ENCODE measurements at places on chromosomes 6 and 20.

DNA sequence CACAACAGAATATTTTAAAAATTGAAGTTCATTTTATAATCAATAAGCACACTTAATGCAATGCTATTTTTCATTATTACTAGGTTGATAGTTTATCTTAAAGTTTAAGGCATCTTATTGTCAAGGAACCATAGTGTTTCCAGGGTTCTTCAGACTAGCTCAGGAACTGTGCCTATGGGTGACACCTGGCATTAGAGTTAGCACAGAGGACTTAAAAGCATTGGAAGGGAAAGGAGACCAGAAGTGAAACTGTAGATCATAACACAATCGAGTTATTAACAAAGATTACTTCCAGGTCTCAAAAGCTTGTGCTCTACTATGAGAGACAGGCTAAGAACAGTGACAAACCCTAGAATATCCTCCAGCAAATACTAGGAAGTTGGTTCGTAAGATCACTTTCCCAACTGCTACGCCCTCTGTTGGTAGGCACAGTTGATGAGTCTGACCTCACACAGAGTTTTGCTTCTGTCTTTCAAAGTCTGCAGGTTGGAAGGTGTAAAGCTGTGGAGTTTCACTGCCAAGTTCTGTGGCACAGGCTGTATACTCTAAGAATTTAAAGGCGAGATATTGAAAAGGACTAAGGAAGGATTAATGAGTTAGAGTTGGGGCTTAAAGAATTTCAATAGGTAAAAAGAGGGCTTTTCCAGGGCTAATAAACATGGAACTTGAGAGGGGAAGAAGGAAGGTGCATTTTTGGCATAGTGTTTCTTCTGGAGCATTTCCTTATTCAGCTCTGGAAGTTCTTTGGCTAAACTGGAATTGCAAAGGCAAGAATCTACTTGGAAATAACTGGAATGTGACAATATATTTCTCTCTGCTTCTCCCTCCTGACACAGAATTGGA, 531.3 kb upstream of the JAG1 start:
- DNase-seq, result peak; percentile 68

DNA sequence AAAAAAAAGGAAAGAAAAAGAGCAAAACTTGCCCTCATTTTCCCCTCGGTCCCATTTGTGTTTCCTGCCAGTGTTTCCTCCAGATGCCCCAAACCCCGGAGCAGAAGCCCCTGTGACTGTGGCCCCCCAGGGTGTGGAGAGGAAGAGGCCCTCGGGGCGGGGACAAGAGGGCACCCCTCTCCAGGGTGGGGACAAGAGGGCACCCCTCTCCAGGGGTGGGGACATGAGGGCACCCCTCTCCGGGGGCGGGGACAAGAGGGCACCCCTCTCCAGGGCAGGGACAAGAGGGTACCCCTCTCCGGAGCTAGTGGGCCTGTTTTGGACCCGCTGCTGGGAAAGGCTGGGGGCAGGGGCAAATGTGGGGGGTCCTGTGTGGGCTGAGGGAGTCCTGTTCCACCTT, 13.1 kb downstream of the MYT1 start:
- DNase-seq, result no peak

DNA sequence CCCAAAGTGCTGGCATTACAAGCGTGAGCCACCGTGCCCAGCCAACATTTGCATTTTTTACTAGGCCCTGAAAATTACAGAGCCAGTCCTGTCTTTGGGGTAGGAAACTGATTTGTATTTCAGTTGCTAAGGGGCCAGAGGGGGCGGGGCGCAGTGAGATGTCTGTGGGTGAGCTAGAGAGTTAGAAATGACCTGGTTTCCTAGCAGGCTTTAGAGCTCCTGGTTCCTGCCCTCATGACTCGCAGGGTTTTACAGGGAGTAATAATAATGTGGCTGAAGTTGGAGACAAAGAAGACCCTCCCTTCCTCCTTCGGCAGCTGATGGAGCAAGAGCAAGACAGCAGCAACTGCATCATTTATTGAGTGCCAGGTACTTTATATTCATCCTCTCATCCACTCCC, 131.5 kb downstream of the TFAP2C start:
- no peak for DNase-seq

- no peak for DNase-seq
These were observed 238.0 kb downstream of the KHDC1L start for GRCh38 chr6:72987301-72987700.

- DNase-seq, result no peak
These were observed 862 bp upstream of the TFAP2C start for GRCh38 chr20:56628015-56628872.

DNA sequence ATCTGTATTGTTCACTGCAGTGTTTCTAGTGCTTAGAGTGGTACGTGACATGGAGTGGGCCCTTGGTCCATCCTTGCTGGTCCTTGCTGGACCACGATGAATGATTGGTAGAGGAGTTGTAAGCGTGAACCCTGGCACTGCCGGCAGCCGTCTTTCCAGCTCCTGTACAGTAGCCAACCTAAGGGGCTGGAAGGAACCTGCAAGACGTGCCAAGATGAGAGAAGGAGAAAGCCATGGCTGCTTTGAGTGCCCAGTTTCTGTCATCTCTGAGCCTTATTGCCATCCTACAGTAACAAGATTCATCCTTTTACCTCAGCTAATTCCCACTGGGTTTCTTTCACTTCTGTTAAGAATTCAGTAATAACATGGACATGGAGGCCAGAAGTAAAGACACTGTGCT, 5.9 kb downstream of the DHX35 start:
- no peak for DNase-seq

DNA sequence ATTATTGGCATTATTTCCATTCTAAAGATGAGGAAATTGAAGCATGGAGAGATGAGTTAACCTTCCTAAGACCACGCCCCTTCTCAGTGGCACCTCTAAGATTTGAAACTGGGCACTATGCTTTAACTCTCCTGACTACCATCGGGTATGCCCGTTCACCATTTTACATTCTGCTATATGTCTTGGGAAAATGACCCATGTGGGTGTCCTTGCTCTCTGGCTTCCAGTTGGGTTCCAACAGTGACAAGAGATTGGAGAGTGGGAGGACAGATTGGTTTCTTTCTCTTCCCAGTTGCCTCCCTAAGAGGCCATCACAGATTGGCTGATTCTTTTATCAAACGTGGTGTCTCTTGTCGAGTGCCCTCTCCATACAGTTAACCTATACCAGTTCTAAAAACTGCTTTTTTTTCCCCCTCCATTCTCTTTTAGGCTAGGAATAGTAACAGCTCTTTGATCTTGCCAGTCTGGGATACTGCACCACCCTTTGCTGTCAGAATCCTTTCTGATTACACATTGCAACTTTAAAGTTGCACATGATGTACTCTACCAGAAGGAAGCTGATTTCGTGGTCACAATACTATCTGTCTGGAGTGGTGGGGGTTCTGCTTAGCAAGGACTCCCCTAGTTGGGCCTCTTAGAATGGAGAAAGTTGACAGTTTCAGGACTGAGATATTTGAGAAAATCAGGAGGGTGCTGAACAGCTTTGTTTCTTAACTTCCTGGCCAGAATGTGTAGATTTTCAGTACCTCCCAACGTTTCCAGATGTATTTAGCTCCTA, 88.0 kb upstream of the ELOVL5 start:
- peak; percentile 24 for DNase-seq

GRCh38 chr6:31686483-31686882, 5.6 kb upstream of the LY6G5C start:
- no peak for DNase-seq

- no peak for DNase-seq
These were observed 945.8 kb upstream of the ADGRB3 start for GRCh38 chr6:67689329-67689728.

GRCh38 chr6:109420751-109421150, 19.7 kb downstream of the PPIL6 start:
- peak; percentile 10 for DNase-seq

- no peak for DNase-seq
These were observed 53.8 kb downstream of the PCNA start for GRCh38 chr20:5065879-5066383.

DNA sequence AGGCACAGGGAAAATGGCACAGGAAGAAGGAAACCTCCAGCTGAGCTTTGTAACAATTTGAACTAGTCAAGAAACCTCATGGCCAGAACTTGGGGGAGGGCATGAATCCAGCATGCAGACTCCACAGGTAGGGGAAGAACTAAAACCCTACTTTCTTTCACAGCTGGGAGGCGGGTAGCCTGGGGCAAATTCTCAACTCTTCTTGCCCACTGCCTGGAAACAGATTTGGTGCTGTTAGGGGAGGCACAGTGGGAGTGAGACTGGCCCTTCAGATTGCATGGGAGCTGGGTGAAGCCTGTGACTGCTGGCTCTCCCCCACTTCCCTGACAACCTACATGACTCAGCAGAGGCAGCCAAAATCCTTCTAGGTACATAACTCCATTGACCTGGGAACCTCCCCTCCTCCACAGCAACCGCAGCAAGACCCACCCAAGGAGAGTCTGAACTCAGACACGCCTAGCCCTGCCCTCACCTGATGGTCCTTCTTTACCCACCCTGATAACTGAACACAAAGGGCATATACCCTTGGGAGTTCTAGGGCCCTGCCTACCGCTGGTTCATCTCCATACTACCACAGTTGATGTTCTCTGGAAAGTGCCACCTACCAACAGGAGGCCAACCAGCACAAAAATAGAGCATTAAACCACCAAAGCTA, 37.2 kb upstream of the TRIM27 start:
- DNase-seq, result no peak

GRCh38 chr6:10250655-10251220, 164.1 kb downstream of the TFAP2A start:
- DNase-seq, result no peak

GRCh38 chr20:12289465-12289864, 371.8 kb downstream of the BTBD3 start:
- no peak for DNase-seq

GRCh38 chr6:101907356-101908217, 514.1 kb downstream of the GRIK2 start:
- no peak for DNase-seq

- DNase-seq, result no peak
These were observed 5.6 kb upstream of the NRM start for GRCh38 chr6:30696432-30696831.

- peak; percentile 49 for DNase-seq
These were observed 50.8 kb downstream of the METTL24 start for GRCh38 chr6:110307368-110307767.

- DNase-seq, result no peak
These were observed 3.3 kb upstream of the ASXL1 start for GRCh38 chr20:32354592-32355416.

DNA sequence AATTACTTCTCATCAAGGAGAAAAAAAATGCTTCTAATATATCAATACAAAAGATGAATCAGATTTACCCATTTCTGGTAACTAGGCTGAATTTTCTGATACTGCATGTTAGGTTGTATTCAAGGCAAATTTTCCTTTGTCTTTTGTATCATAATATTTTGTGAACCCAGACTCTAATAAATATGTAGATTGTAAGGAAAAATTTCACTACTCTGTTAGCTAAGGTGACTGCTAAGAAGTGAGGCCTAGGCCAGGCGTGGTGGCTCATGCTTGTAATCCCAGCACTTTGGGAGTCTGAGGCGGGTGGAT, 12.7 kb downstream of the TP53INP2 start:
- DNase-seq, result no peak

DNA sequence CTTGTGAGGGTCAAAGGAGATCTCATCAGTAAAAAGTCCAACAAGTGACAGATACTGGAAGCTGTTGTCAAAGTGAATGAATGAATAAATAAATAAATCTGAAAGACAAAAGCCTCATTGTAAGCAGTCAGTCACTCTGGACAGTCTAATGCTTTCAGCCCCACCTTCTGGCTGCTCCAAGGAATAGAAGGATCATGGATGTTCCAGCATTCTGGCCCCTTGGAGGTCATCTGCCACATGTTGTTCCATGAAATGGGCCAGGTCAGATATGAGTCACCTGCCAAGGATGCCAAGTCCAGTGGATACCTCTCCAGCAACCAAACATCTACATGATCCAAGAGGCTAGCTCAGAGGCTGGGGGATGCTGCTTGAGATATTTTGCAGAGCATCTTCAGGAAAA, 185.6 kb downstream of the BMP7 start:
- DNase-seq, result no peak

- DNase-seq, result no peak
These were observed 76.5 kb downstream of the ADTRP start for GRCh38 chr6:11702089-11702488.

- DNase-seq, result no peak
These were observed 38.1 kb downstream of the JARID2 start for GRCh38 chr6:15283986-15284361.

DNA sequence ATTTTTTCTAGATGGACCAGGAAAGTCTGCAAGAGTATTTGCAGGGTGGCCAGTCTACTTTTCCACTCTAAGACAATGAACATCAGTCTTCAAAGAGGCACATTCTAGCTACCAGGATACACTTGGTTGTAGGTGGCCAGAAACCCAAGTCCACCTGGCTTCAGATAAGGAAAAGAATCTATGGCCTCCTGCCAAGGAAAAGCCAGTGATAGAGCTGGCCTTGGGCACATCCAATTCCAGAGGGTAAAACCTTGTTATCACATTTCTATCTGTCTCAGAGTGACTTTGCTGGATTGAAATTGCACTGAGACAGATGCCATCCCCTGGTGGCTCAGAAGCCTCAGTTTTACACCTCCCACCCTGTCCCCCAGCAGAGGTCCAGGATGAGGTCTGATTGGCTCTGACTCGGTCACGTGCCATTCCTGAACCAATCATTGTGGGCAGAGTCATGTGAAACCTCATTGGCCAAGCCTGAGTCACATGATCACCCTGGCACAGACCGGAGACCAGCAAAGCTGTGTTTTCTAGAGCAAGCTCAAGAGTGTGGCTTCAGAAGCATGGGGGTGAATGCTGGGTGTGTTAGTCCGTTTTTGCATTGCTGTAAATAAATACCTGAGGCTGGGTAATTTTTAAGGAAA, 497.4 kb upstream of the SULF2 start:
- no peak for DNase-seq

DNA sequence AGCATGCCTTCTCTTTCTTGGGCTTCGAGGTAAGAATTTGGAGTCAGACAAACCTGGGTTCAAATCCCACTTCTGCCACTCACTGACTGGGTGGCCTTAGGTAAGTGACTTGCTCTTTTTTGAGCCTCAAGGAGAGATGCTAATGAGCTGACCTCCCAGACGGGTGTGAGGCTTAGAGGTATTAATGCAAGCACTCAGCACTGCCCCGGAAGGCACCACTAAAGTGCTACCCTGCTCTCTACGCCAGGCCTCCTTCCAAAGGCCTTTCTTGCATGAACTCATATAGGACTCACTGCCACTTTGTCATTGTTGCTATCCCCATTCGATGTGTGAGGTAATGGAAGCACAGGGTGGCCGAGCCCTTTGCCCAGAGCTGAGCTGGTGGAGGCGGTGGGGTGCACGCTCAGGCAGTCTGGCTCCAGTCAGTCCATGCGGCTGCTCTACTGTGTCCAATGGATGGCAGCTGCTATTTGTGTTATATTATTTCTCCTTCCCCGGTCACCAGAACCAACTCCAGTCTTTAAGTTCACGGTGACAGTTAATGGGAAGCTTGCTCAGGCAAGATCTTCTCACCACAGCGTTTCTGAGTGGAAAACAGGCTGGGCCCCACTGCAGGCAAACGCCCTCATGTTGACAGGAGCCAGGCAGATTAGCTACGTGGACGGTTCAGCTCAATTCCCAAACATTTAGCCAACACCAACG, 55.2 kb upstream of the MLN start:
- DNase-seq, result no peak

GRCh38 chr6:46921731-46922130, at the start of gene ADGRF5:
TSS of gene ADGRF5 (minus strand) at chr6:46921938. CDS start at chr6:46906762, 15,176 bp downstream.
- no peak for DNase-seq
